ENCODE measurements at places on chromosomes 6 and 20.

GRCh38 chr6:53829698-53830221, 35.0 kb downstream of the LRRC1 start:
- no peak for DNase-seq

DNA sequence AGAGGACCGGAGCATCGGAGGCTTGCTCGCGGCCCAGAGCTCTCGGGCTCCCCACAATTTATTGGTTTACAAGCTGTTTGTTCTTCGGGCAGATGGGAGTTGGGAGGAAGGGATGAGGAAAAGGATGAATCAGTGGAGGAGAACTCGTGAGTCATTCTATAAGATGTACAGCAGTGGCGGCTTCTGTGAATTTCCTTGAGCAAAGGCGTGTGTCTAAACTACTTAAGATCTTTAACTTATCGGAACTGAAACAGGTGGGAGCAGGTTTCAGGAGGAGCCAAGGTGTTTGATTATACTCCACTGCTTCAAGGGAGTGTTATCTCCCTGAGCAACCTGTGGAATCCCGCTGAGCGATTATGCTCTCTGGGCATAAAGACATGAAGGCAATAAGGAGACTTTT, 50.5 kb upstream of the IBTK start:
- no peak for DNase-seq

GRCh38 chr6:116139917-116140316, 14.0 kb upstream of the COL10A1 start:
- no peak for DNase-seq

DNA sequence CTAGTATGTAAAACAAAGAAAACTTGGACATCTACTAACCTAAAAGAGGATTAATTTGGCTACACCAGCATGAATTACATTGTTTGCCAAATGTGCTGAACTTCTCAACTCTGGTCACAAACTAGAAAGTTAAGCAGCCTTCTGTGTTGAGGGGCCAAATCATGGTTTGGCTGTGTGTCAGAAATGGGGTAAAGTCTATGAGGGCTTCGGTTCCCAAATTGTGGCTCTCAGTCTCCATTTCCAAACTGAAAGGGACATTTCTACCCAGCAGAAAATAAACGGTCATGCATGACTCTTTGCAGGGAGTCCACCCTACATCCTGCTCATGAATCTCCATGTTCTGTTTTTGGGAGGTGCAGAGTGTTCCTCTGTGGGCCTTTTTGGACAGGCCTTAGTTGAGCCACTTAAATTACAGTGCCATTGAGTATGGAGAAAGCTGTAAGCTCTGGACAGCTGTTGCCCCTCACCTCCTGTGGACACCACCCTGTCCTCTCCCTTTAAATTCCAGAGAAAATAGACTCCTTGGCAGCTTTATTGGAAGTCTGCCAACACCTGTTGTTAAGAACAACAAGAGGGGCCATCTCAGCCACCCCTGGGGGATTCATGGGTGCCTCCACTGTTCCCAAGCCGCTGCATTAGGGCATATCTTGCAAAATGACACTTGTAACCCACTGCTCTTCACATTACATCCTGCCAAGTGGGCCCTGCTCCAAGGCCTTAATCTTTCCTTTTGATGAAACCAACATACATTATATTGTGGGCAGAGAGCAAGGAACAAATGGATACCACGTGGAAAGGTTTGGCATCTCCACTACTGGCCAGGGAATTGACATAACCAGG, 27.5 kb upstream of the SNRPC start:
- no peak for DNase-seq

DNA sequence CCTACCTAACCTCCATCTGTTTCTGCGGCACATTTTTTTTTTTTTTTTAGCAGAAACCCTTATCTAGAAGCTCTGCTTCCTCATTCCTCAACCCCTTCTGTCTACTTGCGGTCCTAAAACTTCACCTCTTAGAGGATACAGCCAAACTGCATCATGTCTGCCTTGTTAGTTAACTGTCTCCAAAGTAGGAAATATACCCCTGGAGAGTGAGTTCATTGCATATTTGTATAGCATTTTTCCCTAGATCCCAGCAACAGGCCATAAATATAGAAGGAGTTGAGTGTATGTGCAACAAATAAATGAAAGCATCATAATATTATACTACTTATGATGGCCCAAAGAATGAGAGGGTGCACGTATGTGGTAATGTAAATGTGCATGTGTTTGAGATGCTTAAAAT, 1288.6 kb upstream of the GJE1 start:
- DNase-seq: no peak

DNA sequence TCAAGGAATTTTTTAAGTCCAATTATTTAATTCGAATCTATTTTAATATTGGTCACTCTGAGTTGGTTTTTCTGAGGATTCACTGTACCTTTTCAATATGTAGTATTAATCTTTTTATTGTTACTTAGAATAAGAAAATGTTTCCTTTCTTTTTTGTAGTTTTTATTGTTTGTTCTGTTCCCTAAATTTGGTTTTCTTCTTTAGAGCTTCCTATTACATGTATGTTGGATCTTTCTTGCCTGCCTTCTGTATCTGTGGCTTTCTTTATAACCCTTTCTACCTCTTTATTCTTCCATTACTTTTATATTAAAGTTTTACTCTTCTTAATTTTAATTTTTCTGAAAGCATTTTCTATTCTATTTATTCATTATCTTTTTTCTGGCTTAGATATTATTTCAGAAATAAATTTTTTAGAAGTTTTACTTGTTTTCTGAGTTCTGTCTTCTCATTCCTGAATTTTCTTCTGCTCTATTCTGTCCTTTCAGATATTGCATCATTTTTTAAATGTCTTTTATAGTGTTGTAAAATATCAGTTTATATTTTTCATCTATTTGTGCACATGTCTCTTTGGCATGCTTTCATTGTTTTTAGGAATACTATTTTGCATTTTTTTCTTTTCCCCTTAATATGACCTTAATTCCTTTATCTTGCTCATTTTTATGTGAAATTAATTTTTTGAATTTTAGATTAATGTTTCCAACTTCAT, 33.6 kb upstream of the UST start:
- no peak for DNase-seq

GRCh38 chr20:1335961-1336698, 7.2 kb upstream of the SDCBP2 start:
- DNase-seq: no peak

- DNase-seq: no peak
Observed at GRCh38 chr6:77674211-77674610, 21.4 kb downstream of the MEI4 start.

DNA sequence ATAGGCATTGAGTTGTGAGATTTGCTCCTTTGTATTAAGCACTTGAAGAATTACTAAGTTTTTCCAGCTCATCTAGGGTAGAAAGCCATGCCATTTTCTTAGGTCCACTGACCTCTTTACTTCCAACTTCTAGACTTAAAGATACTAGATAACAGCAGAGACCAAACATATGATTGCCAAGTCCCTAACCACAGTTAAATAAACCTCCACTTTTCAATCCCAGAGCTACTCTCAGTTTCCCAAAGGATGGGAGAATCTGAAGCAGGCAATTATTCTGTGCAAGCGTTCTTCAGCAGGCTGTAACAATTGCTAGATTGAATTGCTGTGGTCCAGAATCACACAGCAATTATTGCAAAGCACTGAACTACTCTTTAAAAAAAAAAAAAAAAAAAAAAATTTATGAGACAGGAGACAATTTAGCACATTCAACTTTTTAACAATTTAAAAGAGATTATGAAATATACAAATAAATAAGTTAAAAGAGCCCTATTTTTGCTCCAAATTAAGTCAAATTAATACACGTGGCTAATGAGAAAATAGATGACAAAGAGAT, 104.0 kb upstream of the PRSS16 start:
- no peak for DNase-seq

- no peak for DNase-seq
Observed at GRCh38 chr6:136658711-136659110, 108.5 kb upstream of the MAP7 start.

GRCh38 chr6:155103816-155104366, 108.8 kb downstream of the TIAM2 start:
- DNase-seq: no peak

DNA sequence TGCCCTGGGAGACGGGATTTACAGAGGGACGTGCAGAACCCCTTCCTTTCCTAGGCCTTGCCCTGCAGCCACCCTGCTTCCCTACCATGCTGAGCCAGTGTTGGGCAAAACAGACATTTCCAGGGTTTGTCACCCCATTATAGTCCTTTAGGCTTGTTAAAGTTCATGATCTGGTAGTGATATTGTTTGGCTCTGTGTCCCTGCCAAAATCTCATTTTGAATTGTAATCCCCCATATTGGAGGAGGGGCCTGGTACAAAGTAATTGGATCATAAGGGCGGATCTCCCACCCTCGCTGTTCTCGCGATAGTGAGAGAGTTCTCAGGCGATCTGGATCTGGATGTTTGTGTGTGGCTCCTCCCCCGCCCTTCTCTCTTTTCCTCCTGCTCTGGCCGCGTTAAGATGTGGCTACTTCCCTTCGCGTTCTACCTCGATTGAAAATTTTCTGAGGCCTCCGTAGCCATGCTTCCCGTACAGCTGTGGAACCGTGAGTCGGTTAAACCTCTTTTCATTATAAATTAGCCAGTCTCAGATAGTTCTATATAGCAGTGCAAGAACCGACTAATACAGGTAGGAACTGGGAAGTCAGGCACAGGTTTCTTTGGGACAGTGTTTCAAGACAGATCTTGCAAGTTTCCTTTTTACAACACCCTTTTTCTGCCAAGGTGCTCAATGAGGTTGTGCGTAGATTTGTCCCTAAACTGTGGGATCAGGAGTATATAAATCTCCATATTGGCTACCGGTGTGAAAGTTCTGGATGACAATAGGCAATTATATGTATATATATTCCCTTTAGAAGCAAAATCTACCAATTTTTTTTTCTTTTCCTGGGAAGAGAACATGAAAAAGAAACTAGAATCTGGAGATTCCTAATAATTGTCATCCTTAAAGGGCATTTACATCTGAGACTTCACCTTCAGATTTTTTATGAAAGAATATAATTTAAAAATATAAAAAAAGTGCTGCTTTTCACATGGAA, 152.1 kb downstream of the SAMD5 start:
- DNase-seq: no peak

GRCh38 chr6:35427851-35428321, 24.3 kb upstream of the FANCE start:
- DNase-seq: no peak

DNA sequence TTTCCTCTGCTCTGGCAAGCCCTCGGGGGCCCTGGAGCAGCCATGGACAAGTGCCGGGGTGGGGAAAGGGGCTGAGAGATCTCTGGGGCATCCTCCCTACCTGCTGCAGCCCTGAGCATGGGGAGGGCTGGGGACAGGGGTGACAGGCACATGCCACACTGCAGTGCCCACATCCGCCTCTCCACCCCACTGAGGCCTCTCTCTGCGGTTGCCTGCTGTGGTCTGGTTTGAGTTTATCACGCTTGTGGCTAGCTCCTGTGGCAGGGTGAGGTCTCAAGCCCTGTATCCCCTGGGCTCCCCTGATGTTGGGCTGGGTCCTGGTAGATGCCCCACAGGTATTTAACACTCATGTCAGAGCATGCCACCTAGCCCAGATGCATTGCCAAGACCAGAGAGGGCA, 52.9 kb upstream of the MLN start:
- no peak for DNase-seq

DNA sequence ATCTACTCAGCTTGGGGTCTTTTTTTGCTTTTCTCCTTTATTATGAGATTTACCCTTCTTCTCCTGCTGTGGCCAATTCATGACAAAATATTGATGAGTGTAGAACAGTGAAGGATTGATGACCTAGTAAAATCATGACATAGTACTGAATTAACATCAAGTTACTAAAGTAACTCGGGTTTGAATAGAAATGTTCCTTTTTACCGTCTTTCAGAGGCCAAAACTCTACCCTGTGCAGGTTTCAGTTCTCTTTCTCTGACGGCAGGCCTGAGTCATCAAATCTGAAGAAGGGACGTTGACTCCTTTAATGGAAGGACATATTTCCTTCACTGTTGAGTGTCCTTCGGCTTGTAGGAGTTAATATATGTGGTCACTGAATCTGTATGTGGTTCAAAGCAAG, 80.7 kb downstream of the RREB1 start:
- DNase-seq: no peak

- DNase-seq: no peak
Observed at GRCh38 chr20:37200926-37201826, 21.8 kb upstream of the MROH8 start.

- DNase-seq: no peak
Observed at GRCh38 chr6:6915219-6915618, 192.5 kb upstream of the RREB1 start.

- DNase-seq: no peak
Observed at GRCh38 chr20:46308258-46309157, at the start of gene CDH22. Gene CDH22 (minus strand): TSS chr20:46308498. CDS start chr20:46251294, 57,204 bp downstream.

GRCh38 chr6:8589941-8590729, 154.8 kb upstream of the SLC35B3 start:
- DNase-seq: no peak

DNA sequence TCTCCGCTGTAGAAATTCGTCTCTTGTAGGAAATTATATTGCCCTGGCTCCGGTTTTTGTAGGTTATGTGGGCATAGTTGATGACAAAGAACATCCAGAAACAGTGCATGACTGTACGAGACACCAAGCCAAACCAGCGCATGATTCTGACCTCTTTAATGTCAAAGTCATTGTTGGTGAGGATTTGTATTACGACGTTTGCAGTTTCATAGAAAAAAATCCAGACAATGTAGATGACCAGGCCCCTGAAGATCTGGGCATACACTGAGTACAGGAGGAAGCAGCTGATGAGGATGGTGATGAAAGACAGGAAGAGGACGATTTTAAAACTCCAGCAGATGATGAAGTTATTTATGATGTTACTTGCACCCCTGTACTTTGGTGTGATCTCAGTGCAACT, 39.1 kb upstream of the TBC1D22B start:
- DNase-seq: no peak

DNA sequence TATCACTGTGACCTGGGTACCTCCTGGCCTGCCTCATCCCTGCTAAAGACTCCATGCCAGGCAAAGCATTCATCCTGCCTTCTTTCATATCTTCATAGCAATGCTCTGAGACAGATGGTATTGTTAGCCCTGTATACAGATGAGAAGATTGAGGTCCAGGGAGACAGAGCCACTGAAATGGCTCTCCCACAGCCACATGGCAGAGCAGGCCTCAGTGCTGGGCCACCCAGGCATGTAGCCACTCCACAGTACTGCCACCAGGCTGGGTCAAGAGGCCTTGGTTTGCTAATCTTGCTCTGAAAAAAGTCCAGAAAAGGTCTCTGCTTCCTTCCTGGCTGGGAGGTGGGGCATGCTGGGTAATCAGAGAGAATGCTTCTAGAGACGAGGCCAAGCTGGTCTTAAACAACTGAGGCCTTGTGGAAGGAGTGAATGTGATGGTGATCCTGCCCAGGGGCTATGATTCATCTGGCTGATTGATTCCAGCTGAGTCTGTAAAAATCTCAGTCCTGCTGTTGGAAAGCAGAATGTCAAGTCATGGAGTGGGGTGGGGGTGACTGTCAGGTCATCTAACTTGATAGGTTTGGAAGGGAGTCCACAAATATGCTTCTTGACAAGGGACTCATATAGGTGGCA, 29.8 kb downstream of the HM13 start:
- DNase-seq: no peak

Data from C1 segment of cervical spinal cord (tissue), 14 donors.